ENCODE measurements at places on chromosomes 4 and X. TPM values are rescaled to one million over a fixed set of nuclear protein-coding genes. Genes with fewer than 3 reads are reported as not detected.

The ENPEP gene
- total RNA-seq = not detected

The PYURF gene
- total RNA-seq = 50.7 TPM

DNA sequence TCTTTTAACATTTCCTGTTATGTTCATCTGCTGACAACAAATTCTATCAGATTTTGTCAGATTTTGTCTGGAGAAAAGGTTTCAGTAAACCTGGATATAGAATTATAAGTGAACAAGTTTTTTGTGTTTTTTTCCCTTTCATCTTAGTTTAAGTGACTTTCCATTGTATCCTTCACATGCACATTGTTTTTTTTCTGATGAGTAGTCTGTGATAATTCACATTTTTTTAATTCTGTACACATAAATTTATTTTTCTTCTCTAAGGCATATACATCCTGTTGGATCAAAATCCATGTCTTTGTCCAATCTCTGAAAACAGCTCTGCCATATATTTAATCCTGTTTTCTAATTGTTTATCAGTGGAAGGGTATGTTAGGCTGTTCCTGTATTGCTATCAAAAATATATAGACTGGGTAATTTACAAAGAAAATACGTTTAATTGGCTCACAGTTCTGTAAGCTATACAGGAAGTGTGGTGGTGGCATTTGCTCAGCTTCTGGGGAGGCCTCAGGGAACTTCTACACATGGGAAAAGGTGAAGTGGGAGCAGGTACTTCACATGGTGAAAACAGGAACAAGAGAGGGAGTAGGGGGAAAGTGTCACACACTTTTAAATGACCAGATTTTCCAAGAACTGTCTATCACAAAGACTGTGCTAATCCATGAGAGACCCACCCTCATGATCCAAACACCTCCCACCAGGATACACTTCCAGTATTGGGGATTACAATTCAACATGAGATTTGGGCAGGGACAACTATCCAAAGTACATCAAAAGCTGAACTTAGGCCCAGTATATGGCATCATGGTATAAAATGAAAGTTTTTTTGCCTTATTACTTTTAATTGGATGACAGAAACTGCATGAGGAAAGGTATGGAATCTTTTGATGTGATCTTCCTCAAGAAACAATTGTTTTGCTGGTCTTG is 45.6 kb upstream of the GRID2 start:
- no peaks in the 10 kb centered on the region for H3K27me3 ChIP-seq
- no peak overlapping the region for H3K4me3 ChIP-seq
- DNase-seq = no peak
- no peaks in the 10 kb centered on the region for H3K36me3 ChIP-seq
- no peaks in the 10 kb centered on the region for H3K4me1 ChIP-seq
- H3K27ac ChIP-seq = no peak overlapping the region

- no peaks in the 10 kb centered on the region for H3K27me3 ChIP-seq
- H3K27ac ChIP-seq = no peak overlapping the region
- H3K4me1 ChIP-seq = no peaks in the 10 kb centered on the region
- H3K36me3 ChIP-seq = no peaks in the 10 kb centered on the region
Measured at GRCh38 chrX:9271789-9272525, 192.9 kb upstream of the TBL1X start.

DNA sequence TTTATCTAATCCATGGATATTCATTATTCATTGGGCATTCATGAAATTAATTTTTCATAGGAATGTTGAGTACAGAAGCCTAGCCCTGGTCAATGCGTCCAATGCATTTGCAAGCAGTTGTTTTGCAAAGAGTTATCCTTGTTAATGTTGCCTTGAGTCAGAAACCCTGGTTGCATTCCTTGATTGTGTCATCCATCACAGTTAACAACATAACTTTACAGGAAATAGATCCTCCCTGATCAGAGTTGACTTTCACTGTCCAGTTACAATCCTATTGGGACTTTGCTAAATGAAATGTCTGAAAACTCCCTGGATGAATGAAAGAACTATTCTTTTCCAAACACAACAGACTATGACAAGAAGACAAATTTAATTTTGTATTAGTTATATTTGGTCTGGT is 924.3 kb upstream of the SLIT2 start:
- DNase-seq = no peak
- H3K27ac ChIP-seq = no peak overlapping the region
- no peak overlapping the region for H3K4me3 ChIP-seq
